ENCODE measurements at places on chromosomes 12 and 14. TPM values are rescaled to one million over a fixed set of nuclear protein-coding genes. Genes with fewer than 3 reads are reported as not detected.

DNA sequence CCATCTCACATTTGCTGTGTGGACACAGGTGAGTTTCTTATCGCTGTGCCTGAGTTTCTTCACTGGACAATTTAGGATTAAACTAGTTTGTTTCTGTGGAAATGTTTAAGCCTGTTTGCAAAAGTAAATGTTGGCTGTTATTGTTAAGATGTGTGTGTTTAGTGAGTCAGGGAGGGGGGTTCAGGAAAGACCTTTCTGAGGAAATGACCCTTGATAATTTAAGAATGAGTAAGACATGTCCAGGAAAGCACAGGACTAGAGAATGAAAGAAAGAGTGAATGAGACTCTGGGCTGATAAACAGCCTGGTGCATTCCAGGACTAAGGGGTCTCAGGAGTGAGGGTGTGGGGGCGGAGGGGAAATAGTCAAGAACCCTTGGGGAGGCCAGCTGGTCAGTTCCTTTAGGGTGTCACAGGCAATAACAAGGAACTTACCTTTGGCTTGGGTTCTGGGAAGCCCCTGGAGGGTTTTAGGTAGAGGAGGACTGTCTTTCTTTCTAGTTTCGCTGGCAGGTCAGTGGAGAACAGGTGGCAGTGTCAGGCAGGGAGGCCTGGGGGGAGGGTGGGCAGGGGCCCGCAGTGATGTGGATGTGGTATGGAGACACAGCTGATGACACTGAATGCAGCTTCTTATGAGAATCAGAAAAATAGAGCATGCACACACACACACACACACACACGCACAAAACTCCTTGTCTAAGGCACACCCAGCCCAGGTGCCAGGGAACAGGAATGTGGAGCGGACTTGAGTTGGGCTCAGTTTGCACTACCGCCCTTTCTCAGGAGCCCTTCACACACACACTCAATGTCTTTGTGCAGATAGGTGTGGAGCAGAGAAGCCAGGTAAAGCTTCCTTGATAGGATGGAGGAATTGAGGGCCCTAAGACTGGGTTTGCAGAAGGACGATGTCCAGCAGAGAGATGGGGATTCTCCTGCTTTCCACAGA is 1005.5 kb downstream of the VRK1 start:
- no peak for DNase-seq

- no peak for DNase-seq
Measured at GRCh38 chr12:121238604-121239350, 28.8 kb downstream of the P2RX4 start.

DNA sequence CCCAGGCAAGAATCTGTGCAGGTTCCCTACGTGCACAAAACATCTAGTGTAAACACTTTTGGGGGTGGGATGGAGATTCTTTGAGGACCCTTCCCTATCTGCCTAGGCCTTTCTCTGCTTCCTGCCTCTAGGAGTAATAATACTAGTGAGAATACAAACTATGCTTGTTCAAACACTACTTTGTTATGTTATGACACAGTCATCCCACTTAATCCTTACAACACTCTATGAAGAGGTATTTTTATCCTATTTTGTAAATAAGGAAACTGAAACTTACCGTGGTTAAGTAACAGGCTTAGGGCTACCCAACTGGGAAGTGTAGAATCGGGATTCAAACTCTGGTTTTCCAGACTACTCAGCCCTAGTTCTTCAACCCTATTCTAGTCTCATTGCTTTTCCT is 96.5 kb downstream of the KCNA5 start:
- DNase-seq: peak; percentile 26

DNA sequence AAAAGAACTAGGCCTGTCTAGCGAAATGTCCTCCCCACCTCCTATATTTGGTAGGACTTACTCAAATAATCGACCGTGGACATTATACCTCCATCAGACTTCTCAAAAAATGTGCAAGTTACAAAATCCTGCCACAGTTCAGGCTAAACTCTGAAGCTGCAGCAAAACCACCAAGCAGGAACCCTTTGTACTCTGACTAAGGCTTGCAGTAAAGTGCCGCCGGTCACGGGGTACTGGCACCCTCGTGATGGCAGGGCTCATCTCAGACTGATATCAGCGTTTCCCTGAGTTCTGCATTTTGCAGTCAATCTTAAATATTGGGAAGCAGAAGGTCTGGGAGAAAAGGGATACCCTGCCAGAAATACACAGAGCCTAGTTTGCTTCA is 17.1 kb downstream of the SLC11A2 start:
- DNase-seq: no peak

- DNase-seq: peak; percentile 81
Measured at GRCh38 chr12:42698213-42698612, 108.7 kb upstream of the PRICKLE1 start.

- no peak for DNase-seq
Measured at GRCh38 chr12:50203691-50204090, 36.5 kb upstream of the CERS5 start.

DNA sequence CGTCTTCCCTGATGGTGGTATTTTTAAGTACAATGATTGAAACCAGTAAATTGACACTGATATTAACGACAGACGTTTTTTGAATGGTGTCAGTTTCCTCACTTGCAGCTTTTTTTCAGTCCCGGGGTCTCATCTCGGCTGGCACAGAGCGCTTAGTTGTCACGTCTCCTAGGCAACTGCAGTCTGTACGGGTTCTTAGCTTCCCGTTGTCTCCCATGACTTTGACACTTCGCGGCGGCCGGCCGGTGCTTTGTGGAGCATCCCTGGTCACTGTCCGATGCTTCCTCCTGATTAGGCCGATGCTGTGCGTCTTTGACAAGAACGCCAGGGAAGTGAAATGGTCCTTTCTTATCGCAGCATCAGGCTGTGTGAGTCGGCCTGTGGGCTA is 67.4 kb downstream of the ADGRD1 start:
- no peak for DNase-seq

GRCh38 chr14:93132472-93133065 is 16.8 kb upstream of the ITPK1 start:
- DNase-seq: no peak

DNA sequence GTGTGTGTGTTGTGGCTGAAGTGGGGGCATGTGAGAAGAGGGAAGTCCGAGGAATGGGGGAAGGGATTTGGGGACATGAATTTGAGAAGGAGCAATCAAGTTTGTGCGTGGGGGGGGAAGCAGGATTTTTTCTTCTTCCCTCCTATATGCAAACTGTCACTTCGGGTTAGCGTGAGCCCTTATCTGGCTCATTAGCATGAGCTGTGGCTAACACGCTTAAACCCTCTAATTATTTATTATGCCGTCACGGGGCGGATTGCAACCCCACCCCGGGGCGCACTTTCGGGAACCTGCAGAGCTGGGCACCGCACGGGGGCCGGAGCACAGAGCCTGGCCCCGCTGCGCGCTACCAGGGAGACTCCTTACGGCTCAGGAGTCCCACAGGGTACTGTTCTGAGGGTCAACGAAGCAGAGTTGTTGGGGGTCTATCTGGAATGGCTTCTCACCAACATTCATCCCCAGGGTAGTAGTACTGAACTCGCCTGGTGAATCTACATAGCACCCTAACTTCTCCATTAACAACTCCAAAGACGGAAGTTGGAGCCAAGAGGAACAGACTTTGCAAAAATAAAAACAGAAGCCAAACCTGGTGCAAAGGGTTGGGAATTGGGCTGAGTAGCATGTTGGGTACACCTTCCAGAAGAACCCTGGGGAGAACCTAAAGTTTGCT is 6.4 kb upstream of the ASCL1 start:
- DNase-seq: no peak

Gene TCTN1
- 22.7 TPM for total RNA-seq

Gene ETFBKMT
- total RNA-seq: 1.4 TPM

Gene CD163
- not detected for total RNA-seq

Gene MMP17
- total RNA-seq: 20.1 TPM

Gene RBMS2
- 51.7 TPM for total RNA-seq
